GDM1 (cell line): ENCODE measurements at places on chromosomes 7 and 10.

DNA sequence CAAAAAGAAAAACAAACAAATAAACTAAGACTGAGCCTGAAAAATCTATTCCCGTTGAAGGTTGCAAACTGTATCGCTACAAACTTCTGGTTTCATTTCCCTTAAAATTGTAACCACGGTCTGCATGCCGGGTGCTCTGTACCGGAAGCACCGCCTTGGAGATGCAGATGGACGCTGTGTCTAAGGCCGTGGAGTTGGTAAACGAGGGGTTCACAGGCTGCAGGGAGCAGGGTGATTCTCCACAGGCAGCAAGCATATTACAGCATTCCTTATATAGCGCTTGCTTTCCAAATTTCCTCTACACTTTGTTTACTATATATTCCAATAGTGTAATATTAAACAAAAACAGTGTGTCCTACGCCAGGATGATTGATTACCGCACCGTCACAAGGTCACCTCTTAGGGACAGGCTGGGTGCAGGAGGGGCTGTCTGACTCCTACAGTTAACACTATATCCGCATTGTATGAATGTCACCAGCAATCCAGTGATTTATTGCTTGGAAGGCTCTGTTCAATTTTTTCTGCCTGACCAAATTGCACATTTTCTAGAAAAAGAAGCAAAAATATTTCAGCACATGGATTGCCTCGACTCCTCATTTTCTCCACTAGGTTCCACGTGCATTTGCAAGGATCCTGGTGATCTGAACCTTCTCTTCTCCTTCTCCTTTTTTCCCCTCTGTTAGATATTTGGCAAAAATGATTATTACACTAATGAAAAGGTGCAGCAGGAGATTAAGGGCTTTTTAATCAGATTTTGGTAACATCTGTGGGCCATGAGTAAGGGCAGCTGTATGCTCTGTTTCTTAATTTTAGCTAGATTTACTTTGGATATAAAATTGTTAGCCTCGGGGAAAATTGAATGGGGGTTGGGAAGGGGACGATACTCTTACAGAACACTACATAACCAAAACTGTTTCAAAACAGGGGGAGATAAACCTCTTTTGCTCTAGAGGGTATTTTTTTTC lies 325.8 kb upstream of the MGMT start:
- DNase-seq, result no peak

GRCh38 chr7:156747718-156748117 lies 107.1 kb downstream of the RNF32 start:
- DNase-seq, result no peak

- no peak for DNase-seq
Measured at GRCh38 chr10:102444851-102445250, 6.5 kb downstream of the C10orf95 start.

DNA sequence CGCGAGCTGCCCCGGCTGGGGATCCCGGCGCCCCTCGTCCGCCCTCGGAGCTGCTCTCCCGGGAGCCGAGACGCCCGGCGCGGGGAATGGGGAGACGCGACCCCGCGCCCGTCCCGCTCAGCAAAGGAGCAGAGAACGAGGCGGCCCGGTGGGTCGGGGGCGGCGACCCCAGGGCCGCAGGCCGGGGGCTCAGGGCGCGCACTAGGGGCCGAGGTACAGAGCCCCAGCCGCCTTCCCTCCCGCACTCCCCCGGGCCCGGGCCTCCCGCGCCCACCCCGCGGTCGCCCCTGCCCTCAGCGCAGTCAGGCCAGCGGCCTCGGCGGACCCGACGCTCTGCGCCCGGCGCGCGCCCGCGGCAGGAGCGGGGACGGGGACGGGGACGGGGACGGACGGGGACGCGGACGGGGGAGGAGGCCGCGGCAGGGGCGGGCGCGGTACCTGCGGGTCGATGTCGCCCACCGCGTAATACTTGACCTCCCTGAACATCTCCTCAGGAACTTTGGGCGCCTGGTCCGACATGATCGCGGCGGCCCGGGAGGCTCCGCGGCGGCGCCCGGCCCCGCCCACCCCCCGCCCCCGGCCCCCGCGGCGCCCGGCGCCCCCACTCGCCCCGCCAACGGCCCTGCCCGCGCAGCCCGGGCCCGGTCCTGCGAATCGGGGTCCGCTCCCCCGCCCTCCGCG lies 373 bp downstream of the PAXIP1 start:
- DNase-seq, result peak; percentile 48

- DNase-seq, result no peak
Measured at GRCh38 chr7:128458956-128459355, 3.3 kb downstream of the HILPDA start.

DNA sequence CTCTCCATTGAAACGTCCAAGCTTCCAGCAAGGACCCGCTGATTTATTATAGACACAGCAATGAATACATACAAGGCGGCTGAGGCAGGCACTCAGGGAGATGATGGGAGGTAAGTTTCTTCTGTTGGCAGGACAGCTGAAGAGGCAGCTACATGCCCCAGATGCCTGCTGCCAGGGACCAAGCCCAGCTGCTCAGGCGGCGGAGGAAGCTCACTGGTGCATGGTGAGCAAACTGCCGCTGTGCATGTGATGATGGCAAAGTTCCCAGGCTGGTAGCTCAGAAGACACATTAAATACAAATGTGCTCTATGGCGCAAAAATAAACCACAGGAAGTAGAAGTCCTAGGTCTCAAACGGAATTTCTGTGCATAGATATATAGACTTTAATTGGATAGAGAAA lies 2.3 kb downstream of the DNTT start:
- DNase-seq, result no peak

GRCh38 chr7:27897441-27897847 lies 157.5 kb downstream of the TAX1BP1 start:
- no peak for DNase-seq

- DNase-seq, result no peak
Measured at GRCh38 chr7:134415700-134416099, 43.2 kb downstream of the AKR1B1 start.

DNA sequence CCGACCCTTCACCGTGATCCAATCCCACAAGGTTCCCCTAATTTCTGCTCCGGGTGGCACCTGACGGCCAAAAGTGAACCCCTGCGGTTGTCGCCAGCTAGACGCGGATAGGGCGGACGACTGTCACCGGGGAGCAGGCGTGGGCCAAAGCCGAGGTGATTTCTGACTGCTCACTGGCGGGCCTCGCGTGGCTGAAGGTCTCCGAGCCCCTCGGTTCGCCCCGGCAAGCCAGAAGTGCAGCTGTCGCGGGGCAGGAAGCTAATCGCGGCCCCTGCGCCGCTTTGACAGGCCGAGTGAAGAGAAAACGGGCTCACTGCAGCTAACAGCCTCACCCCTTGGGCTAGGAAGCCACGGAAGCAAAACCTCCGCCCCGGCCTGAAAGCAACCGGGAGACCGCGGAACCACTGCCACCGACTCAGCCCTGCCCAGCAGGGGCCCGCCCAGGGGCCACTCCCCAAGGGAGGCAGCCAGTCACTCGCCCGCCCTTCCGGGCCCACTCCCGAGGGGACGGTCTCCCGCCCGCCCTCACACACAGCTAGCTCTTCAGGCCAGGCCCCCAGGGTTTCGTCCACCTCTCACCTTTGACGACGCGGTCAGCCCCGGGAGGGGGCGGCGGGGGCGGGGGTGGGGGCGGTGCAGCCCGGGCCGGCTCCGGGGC lies 469 bp downstream of the PPP3CB start:
- DNase-seq, result peak; percentile 89

DNA sequence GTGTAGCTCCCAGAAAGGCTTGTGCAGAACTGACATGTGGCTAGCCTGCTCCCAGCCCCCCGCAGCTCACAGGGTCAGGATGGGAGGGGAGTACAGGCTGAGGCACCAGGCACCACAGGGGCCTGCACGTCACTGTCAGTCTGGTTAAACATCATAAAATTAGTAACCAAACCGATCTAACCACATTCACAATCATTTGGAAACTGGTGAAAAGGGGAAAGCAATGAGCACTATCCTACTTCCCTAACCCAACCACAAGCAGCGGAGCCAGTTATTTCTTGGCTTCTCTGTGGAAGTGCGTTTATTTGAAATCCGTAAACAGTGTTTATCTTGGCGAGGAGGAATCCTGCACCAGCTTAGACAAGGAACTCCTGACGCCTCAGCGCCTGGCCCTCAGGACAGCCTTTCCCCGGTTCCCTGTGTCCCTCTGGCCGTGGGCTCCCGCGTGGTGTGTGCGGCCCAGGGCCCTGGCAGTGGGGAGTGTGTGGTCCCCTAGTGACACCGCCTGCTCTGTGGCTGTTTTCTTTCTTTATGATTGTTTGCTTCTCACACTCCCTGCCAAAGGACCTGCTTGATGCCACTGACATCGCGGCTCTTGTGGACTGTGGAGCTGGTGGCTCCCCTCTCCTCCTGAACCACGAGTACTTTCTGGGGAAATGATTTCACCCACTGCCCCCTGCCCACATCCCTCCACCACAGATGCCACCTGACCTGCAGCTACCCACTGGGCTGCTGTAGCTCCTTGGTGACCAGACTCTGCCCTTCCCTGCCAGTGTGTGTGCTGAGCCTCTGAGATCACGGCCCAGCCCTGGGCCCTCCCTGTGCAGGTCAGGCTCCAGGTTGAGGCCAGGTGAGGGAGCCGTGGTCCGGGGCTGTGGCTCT lies 38.0 kb downstream of the INPP5A start:
- peak; percentile 63 for DNase-seq

GRCh38 chr10:112115781-112116385 lies 67.7 kb downstream of the GPAM start:
- DNase-seq, result no peak

DNA sequence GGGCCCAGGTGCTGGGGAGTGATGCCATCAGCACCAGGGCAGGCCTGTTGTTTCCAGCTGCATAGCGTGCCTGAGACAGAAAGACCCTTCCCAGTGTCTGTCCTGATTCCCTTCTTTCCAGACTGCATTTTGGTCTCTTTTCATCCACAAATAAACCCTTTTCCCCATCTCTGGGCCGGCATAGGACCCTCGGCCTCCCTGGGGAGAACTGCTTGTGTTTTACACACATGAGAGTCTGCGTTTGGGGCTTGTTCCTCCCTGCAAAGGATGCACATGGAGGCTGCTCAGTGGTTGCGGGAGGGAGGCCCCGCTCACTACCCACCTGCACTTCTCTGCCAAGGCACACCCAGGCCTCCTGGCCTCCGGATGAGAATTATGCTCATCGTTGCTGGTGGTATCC lies 5.8 kb upstream of the MMP21 start:
- DNase-seq, result no peak

GRCh38 chr10:20945546-20946332 lies 48.6 kb upstream of the NEBL start:
- DNase-seq, result no peak

DNA sequence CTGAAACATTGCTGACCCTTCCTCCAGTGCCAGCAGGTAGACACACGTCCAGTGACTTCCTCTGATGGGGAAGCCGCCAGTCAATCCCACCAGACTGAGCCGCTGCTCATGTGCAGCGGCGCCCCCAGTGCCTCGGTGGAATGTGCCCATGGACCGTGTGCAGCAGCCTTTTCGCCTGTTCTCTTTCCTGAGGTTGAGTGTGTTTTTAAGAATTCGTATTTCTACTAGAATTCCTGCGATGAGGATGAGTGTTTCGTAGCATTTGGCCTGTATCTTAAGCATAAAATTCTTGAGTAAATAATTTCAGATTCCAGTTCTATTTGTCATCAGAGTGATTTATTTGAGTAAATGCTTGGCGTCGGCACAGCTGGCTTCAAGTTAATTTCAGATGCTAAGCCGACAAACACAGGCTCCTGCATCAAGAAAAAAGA lies 35.4 kb downstream of the BNIP3 start:
- no peak for DNase-seq

GRCh38 chr7:66301737-66302136 lies 96.6 kb downstream of the TPST1 start:
- no peak for DNase-seq

DNA sequence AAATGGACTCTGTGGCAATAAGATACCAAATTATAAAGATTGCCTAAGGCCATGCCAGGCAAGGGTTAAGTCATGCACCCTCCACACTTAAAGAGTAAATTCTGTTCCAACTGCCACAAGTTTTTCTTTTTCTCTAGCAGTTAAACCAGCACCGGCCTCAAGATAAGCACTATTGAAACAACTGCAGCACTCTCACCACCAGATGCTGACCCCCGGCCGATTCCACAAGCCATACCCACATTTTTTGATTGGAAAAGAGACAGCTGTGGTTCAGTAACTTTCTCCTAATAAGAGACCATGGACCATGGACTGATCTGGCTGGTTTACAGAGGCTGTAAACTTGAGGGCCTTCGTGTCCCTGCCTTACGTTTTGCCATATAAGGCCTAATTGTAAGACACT lies 44.9 kb downstream of the GRM8 start:
- DNase-seq, result no peak

DNA sequence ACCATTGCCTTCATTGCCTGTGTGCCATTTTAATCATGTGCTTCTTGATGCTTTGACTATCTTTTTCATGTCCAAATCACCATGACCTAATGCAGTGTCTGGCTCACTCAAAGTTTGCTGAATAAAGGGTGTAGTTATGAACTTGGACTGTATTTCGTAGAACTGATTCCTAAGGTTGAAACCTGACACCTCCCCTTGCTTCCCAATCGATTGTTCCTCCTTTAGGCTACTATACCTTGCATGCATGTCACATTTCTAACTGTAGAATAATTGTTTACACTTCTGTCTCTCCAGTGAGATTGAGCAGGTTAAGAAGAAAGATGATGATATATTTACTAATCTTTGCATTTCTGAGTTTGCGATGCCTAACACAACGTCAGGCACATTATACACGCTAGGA lies 41.0 kb upstream of the CDK1 start:
- DNase-seq, result no peak

GRCh38 chr10:72146559-72147323 lies 58.4 kb upstream of the SPOCK2 start:
- no peak for DNase-seq

GRCh38 chr7:132080967-132081668 lies 495.2 kb downstream of the PLXNA4 start:
- DNase-seq, result no peak

- DNase-seq, result no peak
Measured at GRCh38 chr7:2658941-2659340, 27.2 kb downstream of the TTYH3 start.

DNA sequence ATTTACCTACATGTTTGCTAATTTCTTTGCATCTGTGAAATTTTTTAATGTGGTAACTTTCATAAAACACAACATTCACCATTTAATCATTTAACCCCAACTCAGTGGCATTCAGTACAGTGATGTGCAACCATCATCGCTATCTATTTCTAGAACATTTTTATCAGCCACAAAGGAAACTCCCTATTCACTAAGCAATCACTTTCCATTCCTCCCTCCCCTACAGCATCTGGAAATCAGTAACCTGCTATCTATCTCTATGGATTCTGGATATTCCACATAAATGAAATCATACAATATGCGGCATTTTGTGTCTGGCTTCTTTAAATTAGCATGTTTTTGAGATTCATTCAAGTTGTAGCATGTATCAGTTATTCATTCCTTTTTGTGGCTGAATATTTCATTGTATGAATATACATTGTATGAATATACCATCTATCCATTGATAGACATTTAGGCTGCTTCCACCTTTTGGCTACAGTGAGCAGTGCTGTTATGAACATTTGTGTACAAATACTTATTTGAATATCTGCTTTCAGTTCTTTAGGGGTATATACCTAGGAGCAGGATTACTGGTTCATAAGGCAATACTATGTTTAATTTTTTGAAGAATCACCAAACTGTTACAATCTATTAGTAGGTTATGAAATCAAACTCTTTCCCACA lies 19.4 kb upstream of the BPGM start:
- DNase-seq, result no peak

- DNase-seq, result no peak
Measured at GRCh38 chr10:119737039-119737663, 11.3 kb downstream of the INPP5F start.

GRCh38 chr7:50637725-50638643 lies 72.8 kb upstream of the DDC start:
- no peak for DNase-seq

- DNase-seq, result no peak
Measured at GRCh38 chr7:22726907-22727713, at the start of gene IL6. TSS of gene IL6 (plus strand) at chr7:22727200. CDS start at chr7:22727263, 63 bp downstream.

- no peak for DNase-seq
Measured at GRCh38 chr10:23439961-23440889, 1.4 kb downstream of the OTUD1 start.
